GM12892 (cell line): ENCODE measurements at places on chromosomes 2 and 18.
A peak's percentile ranks its signal among the peaks of the same experiment; 100 is the strongest.

GRCh38 chr2:207711750-207712530 is 500 bp downstream of the CCNYL1 start:
- DNase-seq = peak; percentile 57

- DNase-seq = no peak
Observed at GRCh38 chr18:77000527-77000926, 132.1 kb downstream of the MBP start.

GRCh38 chr18:4750393-4751346 is 295.6 kb upstream of the DLGAP1 start:
- DNase-seq = no peak

- no peak for DNase-seq
Observed at GRCh38 chr2:227906991-227907390, 35.6 kb downstream of the DAW1 start.

GRCh38 chr18:12768625-12769024 is 65.8 kb downstream of the PSMG2 start:
- no peak for DNase-seq
